T-cell (primary cell): ENCODE measurements at places on chromosomes 1 and 21.

- DNase-seq, result no peak
Measured at GRCh38 chr1:64906447-64906846, 59.9 kb downstream of the JAK1 start.

DNA sequence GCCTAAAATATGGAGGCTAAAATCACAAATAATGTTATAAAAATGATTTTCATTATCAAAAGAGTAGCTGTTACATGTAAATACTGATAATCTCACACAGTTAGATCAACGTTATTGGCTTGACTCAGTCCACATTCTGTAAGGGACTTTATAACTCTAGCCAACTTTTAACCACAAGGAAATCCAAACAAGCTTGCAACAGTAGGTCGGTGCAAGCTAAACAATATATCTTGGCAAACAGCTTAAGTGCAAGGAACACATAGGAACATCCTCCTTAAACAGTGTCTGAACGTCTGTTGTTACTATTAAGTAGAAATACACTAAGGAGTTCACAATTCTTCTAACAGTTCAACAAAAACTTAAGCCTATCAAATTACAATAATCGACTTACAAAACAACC lies 126.7 kb downstream of the EIF4G3 start:
- DNase-seq, result no peak

- no peak for DNase-seq
Measured at GRCh38 chr1:212488436-212489283, 55.9 kb downstream of the NENF start.

- no peak for DNase-seq
Measured at GRCh38 chr1:119324198-119324597, 44.4 kb upstream of the HAO2 start.

GRCh38 chr21:36491209-36491910 lies 11.4 kb upstream of the CLDN14 start:
- no peak for DNase-seq

- no peak for DNase-seq
Measured at GRCh38 chr1:238624776-238625175, 734.1 kb upstream of the ZP4 start.

DNA sequence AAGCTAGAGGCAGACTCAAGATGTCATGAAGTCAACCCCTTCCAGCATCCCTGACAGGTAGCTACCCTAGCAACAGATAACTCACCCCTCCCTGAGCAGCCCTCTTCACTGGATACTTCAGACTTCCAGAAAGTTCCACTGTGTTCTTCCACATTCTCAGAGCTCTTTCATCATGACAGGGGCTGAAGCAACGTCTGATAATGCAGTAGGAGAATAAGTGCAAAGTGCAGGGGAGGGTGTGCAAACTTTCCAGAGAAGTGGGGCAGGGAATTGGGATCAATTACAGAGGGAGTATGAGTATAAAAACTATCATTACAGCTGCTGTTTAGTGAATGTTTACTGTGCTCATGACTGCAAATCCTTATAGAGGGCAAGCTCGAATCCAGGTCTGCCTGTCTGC lies 26.4 kb upstream of the FOXE3 start:
- DNase-seq, result no peak

DNA sequence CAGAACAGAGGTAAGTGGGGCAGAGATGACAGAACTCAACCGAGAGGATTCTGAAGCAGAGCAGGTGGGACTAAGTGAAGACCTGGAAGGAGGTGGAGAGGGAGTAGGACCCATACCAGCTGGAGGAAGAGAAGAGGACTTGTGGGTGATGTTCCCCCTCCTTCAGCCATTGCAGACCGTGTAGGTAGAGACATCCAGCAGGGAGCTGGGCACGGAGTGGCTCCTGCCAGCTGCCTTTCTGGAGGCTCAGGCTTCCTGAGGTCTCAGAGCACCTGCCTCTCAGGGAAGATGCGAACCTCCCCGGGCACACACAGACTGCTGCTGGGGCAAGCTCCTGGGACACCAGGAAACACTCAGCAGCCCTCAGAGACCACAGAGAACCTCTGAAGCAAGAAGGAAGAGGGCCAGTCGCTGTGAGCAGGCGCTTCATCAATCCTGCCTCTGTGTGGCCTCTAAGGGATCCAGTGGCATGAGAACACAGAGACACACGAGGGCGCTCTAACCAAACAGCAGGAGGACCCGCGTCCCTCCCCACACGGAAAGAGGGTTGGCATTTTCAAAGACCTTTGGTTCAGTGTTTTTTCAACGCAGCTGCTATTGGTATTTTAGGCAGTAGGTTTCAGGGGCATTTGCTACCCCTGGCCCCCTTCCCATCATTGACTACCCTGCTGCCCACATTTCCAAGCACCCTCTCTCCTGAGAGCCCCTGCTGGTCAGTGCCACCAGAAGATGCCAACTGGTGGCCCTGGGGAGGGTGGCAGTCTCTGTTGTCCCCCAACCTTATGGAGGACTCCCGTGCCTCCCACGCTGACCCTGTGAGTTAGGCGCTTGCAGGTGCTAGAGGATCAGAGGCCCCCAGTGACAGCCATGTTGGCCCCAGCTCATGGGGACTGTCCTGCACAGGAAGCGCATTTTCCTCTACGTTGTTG lies 89.6 kb upstream of the EDN2 start:
- DNase-seq, result peak; percentile 74

- no peak for DNase-seq
Measured at GRCh38 chr1:50605186-50605875, 182.1 kb upstream of the DMRTA2 start.

DNA sequence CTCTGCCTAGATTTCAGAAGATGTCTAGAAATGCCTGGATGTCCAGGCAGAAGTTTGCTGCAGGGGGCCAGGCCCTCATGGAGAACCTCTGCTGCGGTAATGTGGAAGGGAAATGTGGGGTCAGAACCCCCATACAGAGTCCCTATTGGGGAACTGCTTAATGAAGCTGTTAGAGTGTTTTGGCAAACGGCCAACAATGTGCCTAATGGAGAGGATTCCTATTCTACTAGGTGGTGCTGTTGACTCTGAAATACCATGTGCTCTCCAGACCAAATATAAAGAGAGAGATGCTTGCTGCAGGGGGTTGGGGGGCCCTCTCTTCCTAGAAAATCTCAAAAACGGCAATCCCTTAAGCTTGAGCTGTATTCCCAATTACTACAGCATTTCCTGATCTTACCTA lies 57.1 kb upstream of the DR1 start:
- no peak for DNase-seq
